ENCODE measurements at places on chromosomes 11 and 22. TPM values are rescaled to one million over a fixed set of nuclear protein-coding genes. Genes with fewer than 3 reads are reported as not detected.

Gene SSTR3
- total RNA-seq = not detected

Gene KCNE3
- 1.3 TPM for total RNA-seq

Gene SMTNL1
- not detected for total RNA-seq

Gene POTEH
- not detected for total RNA-seq
